HEK293T (cell line): ENCODE measurements at places on chromosomes 13 and 19.

- DNase-seq = no peak
These were observed 13.0 kb downstream of the SLC7A10 start for GRCh38 chr19:33212436-33213172.

GRCh38 chr19:3985643-3986259 lies 488 bp upstream of the EEF2 start:
- no peak for DNase-seq

GRCh38 chr13:41428155-41428554 lies 29.2 kb upstream of the RGCC start:
- DNase-seq = no peak

GRCh38 chr13:27138457-27139093 lies 33.0 kb downstream of the USP12 start:
- no peak for DNase-seq

- DNase-seq = peak; percentile 15
These were observed 35.9 kb downstream of the OXGR1 start for GRCh38 chr13:96958286-96958891.

GRCh38 chr19:17136021-17136420 lies 60.4 kb downstream of the MYO9B start:
- no peak for DNase-seq
